ENCODE measurements at places on chromosomes 1 and 21.
A peak's percentile ranks its signal among the peaks of the same experiment; 100 is the strongest.

DNA sequence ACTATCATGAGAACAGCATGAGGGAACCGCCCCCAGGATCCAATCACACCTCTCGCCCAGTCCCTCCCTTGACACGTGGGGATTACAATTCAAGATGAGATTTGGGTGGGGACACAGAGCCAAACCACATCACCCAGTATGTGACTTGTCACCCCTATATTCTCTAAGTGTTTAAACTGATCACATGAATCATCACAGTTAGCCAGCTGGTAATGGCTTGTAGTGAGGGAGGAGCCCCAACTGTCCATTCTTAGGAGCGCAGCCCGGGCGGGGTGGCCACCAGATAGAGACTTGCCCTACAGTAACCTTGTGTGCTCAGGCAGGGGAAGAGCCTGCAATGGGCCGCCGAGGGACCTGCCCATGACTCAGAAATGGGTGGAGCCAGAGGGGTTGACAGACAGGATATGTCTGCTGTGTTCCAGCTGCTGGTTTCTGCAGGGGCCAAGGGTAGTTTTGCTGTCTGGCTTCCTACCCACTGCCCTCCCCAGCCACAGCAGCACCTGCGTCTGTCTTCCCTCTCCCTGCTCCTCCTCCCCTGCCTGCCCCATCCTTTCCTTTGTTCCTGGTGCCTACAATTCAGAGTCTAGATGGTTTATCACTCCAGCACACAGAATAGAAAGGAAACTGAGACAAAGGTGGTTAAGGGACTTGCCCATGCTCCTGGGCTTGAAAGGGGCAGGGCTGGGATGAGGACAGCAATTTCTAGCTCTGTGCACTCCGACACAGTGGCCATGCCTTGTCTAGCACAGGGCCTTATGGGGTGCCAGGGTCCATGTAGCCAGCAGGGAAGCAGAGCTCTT lies 9.2 kb downstream of the ABCG1 start:
- peak; percentile 54 for DNase-seq

- no peak for DNase-seq
Observed at GRCh38 chr1:115325874-115326273, 12.2 kb downstream of the NGF start.

DNA sequence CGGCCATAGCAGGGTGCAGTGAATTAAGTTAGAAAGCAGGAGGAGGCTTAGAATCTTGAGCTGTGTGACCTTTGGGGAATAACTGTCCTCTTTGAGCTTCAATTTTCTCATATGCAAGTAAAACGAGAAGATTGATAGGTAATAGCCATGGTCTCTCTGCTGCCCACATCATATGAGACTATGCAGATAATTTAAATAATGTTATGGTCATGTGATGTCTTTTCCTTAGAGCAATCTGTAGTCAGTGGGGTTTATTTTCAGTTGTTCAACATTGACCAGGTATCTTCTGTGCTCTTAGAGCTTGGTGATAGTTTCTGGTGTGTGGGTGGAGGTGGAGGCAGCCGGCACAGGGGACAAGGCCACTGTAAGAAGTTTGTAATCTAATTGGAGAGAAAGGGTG lies 537.1 kb downstream of the KIF26B start:
- DNase-seq, result no peak

DNA sequence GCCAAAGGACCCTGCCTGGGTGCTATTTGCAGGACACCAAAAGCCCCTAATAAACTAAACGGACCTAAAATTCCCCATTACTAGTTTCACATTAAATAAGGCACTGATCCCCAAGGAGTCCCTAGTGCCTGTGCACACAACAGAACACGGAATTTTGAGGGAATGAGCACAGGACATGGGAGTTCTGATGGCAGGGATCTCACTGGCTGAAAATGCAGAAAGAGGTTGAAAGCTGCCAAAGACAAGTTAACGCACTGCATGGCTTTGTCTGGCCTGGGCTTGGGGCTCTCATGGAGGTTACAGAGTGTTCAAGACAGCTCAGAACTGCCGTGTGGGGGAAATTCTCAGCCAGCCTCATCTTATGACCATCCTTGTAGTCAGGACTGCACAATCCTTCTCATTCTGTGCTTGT lies 15.6 kb upstream of the ATP1B1 start:
- DNase-seq, result no peak

- no peak for DNase-seq
Observed at GRCh38 chr1:29767769-29768425, 531.6 kb downstream of the PTPRU start.

DNA sequence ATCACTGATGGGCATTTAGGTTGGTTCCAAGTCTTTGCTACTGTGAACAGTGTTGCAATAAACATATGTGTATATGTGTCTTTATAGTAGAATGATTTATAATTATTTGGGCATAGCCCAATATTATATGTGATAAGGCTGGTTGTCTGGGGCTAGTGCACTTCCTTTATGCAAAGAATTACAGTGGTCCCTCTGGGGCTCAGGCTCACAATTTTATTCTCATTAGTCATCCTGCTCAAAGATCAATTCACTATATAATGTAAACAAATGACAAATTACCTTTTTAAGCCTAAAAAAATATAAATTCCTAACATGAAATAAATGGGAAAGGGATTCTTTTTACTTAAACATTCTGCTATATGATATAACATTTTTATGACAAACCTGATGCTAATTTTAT lies 5.0 kb downstream of the PLPPR4 start:
- no peak for DNase-seq

GRCh38 chr1:61368876-61369275 lies 286.5 kb downstream of the NFIA start:
- no peak for DNase-seq

- DNase-seq, result no peak
Observed at GRCh38 chr1:109826930-109827349, 63.2 kb upstream of the EPS8L3 start.

GRCh38 chr1:114779722-114780121 lies 763 bp downstream of the SIKE1 start:
- DNase-seq, result no peak

DNA sequence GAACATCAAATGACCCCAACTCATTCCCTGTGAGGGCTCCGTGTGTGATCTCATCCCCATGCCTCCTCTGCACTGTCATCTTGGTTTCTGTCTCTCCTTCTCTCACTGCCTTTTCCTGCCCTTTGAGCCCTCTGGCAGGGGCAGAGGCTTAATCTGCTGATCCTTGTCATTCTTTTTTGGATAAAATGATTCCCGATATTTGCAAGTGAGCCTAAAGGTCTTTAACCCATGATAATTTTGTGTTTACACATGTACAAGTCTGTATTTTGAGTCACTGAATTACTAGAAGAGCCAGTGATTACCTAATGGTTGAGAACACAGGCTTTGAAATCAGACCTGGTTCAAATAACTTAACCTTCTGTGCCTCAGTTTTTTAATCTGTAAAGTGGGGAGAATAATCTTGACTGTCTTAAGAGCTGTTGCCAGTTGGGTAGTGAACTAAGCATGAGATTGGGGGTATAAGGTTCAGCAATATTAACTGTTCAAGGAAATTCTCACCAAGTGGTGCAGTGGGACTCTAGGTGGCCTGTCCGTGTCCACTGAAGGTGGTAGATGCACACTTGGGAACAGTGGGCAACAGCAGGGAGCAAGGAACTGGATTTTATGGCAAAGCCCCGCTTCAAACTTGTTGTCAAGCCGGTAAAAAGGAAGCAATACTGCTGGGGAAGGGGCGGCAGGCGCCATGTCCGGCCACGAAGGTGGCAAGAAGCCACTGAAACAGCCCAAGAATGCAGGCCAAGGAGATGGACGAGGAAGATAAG lies 1.6 kb downstream of the ECHDC2 start:
- DNase-seq, result no peak

DNA sequence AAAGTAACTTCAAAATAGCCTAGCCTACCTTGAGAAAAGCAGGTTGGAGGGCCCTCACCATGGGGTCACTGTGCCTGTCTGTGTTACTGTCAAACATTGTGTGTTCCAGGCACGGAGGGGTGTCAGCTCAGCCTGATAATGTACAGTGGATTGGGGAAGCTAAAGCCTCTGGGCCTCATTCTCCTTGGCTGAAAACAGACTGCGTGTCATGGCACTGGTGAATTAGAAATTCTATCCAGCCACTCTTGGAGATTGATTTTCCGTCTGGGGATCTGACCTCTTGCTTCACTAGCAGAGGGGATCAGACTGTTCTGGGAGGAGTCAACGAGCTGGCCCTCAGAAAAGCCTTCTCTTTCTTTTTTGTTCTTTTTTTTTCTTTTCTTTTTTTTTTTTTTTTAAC lies 123.5 kb upstream of the HOOK1 start:
- no peak for DNase-seq

DNA sequence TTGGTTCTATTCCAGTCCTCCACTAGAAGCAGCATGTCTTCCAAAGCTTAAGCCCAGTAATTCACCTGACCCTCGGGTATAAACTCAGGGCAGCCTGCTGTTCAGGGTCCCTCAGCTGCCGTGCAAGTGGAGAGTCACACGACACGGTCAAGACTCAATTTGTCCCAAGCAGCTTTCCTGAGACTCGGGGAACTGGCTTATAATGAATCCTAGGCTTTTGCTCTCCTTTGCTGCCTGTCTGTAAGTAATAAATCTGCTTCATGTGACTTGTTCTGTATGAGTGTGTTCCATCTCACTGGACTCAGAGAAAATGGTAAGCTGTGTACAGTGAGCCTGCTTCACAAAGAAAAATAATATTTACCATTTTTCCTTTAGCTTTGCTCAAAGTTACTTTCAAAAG lies 119.8 kb downstream of the CYYR1 start:
- DNase-seq, result no peak

DNA sequence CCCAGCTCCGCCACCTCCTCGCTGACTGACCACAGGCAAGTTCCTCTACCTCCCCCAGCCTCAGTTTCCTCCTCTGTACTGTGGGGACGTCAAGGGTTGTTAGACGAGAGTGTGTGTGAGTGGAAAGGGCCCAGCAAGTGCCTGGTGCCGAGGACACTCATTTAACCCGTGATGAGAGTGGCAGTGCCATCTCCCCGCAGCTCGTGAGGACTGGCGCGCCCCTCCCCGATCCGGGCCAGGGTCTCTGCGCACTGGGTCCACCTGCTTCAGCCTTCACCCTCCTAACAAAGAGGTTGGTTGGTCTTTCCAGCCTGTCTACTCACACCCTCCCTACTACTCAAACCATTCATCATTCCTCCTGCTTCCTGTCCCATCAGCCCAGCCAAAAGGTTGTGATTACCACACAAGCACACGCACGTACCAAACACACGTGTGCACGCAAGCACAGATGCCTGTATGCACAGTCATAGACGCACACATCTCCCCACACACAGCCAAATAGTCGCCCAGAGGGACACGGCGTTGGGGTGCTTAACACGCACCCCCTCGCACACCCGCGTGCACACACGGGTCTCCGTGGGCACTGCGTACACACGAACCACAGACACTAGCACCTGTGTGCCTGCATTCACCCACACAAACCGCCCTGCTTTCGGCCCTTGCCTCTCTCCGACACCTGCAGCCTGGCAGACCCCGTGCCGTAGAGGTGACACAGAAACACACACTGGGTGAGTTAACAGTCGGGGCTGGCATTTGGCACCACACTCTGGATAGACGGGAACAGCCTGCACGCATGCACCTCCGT lies 39.3 kb downstream of the TAS1R2 start:
- no peak for DNase-seq

DNA sequence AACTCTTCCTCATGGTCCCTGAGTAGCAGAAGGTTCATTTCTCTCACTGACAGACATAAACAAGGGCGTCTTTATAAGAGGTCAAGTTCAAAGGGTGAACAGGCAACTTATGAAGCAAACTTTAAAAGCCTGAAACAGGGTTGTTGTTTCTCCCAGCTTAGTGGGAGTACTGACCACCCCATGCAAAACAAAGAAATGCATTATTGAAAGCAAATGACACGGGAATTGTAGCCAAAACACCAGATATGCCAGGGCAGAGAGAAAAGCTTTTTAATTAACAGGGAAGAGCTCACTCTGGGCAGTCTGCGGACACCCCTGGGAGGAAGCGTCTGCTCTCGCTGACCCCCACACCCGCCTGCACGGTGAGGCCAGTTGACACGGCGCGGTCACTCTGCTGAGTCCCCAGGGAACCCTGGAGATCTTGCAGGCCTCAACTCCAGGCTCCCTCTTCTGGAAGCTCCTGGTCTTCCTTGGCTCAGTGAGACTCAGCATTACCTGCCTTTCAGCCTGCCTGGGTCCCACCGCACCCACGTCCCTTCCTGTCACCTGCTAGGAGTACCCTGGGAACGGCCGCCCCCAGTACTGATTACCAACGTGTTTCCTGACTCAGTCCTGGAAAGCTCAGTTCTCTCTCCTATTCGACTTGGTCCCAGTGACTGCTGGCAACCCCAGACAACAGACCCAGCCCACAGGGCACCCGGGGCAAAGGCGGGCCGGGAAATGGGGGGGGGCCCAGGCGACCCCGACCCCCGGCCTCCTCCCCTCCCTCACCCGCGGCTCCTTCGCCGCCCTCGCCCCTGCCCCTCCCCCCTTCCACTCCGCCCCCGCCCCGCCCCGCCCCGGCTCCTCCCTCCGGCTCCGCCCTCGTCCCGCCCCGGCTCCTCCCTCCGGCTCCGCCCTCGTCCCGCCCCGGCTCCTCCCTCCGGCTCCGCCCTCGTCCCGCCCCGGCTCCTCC lies 972 bp downstream of the CFAP410 start:
- peak; percentile 62 for DNase-seq

DNA sequence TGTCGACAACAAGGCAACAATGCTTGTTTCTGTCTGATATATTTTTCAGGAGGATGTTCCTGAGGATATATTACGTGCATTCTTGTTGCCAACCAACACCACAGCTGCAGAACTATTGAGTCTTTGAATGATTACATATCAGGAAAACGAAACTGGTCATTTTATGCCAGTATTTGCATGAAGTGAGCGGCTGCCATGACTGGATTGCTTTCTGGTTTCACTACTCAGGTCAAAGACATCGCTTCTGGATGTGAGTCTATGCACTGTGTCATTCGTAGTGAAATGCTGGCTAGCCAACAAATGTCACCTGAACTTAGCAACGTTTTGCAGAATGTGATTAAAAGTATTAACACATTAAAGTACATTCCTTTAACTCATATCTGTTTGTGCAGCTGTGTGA lies 35.8 kb upstream of the OLFM3 start:
- DNase-seq, result no peak

- DNase-seq, result no peak
Observed at GRCh38 chr1:93338387-93339146, 7.1 kb upstream of the DR1 start.

GRCh38 chr21:37682966-37683365 lies 233.3 kb downstream of the KCNJ6 start:
- peak; percentile 17 for DNase-seq

- DNase-seq, result no peak
Observed at GRCh38 chr1:174165471-174166137, 6.3 kb downstream of the RABGAP1L start.
